ENCODE measurements at places on chromosomes 2 and 18.

DNA sequence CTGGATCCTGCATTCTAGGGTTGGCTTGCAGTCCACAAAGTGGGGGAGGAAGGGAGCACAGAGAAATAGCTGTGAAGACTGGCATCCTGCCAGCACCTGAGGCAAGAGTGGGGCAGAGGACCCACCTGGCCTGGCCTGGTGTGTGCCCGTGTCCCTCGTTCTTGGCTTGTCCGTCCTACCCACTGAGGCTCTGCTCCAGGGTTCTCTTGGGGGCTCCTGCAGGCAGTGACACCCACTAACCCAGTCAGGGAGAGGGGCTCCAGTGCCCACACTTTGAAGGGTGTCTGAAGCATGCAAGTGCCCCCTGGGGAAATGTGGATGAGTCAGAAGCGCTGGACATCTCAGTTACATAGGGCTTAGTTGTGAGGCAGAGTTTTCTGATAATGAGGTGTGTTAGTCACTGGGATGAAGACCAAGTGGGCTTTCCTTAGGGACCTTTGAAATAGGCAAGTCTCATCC, 79.4 kb downstream of the SLC4A3 start:
- DNase-seq = no peak

GRCh38 chr2:223782629-223783028, 54.8 kb downstream of the AP1S3 start:
- DNase-seq = no peak

DNA sequence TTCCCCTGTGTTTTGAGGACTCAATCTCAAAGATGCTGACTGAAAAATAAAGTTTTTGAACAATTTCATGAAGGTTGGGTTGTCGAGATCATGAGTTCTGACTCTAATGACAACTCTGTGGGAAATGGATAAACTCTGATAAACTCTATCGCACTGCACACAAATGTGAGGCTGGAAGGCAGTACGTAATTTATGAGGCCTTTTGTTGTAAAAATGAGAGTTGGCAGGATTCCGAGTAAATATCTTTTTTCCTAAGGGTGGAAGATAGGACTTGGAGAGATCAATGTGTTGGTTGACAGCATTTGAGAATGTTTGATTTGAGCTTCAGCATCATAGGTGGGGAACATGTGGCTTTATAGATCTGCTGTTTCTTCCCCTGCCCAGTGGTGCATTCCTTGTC, 90.4 kb downstream of the SPTBN1 start:
- DNase-seq = no peak

- DNase-seq = no peak
Measured at GRCh38 chr2:77294474-77294873, 227.7 kb downstream of the LRRTM4 start.

- DNase-seq = no peak
Measured at GRCh38 chr18:23134780-23135549, at the start of gene CABLES1. Gene CABLES1, plus strand, starts transcription at chr18:23135485. Its CDS starts 278 bp downstream, at chr18:23135763.

DNA sequence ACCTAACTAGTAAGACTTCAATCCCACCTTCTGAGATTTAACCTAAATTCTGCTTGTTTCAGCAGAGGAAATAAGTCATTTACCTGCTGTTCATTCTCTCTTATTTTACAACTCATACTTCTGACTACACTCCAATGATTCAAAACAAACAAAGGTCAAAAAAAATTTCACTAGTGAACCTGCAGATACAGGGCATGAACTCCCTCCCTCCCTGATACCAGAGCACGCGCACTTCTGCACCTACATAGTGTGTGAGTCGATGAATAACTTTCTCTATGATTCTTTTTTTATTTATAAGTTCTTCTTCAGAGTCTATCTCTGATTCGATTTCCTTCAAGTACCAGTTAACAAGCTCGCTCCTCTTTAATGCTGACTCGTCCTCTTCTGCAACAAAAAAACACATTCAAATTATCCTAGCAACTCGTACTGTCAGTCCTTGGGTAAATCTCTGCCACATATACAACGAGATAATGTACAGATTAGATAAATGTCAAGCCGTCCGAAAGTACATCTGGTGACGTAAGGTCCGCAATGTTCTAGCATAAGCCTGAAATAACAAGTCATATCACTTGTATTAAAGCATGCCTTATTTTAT, 7.4 kb upstream of the LCT start:
- no peak for DNase-seq

- DNase-seq = no peak
Measured at GRCh38 chr18:11268741-11269233, 119.4 kb upstream of the PIEZO2 start.

DNA sequence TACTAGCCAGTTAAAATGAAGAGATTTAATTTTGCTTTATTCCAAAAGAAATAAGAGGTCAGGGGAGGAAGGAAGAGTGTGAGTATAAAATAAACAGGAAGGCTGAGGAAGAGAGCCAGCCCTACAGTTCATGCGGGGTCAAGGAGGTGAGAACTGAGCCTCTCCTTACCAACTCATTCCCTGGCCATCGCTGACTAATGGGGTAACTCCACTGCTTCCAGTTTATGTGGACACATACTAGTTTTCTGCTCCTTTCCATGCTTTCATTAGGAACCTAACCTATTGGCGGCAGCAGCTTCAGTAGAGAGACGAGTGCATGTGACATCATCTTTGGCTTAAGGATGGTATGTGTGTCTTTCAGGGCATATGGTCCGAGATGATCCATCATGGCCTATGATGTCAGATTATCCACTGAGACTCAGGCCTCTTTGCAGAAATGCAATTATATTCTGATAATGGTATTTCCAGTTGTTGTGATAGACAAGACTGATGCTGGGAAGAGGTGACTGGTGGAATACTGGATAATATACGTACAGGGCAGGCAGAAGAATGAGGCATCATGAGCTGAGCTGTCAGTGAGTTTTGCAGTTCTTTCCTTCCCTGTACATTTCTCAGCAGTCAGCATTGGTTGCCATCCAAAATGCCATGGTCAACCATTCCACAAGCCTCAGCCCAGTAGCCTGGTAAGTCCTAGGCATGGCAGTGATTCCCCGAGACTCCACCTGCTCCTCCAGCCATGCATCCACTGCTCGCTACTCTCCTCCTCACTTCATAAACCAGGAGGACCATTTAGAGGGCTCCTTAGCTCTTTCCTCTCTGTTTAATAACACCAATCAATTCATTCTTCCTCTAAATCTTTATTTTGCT, 184.6 kb upstream of the OSR1 start:
- no peak for DNase-seq

- no peak for DNase-seq
Measured at GRCh38 chr2:30590407-30590806, 143.4 kb downstream of the LCLAT1 start.

DNA sequence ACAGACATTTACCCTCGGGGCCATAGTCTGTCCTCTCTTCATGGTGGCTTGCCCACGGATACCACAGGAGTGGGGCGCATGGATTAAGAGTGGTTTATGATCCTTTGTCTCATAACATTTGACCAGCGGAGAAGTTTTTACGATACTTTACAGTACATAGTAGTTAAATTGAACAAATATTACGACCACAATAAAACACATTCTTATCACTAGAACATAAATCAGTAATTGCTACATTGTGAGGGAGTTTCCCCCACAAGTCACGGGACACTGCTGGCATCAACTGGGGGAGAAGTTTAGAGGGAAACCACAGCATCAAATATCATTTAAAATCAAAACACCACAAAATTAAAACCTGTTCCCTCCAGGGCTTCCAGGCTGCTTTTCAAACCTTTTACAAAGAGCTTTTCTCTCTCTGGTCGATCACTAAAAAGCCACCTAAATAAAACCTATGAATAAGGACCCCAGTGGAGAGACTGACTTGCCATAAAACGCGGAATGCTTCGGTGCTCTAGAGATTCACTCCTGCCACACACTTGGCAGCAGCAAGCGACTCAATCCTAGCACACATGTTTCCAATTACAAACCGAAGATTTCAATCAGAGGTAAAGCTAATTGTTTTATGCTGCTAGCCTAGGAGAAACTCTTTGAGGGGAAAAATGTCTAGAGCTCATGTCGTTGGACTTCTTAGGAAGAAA, 173.7 kb upstream of the HNRNPA3 start:
- no peak for DNase-seq

DNA sequence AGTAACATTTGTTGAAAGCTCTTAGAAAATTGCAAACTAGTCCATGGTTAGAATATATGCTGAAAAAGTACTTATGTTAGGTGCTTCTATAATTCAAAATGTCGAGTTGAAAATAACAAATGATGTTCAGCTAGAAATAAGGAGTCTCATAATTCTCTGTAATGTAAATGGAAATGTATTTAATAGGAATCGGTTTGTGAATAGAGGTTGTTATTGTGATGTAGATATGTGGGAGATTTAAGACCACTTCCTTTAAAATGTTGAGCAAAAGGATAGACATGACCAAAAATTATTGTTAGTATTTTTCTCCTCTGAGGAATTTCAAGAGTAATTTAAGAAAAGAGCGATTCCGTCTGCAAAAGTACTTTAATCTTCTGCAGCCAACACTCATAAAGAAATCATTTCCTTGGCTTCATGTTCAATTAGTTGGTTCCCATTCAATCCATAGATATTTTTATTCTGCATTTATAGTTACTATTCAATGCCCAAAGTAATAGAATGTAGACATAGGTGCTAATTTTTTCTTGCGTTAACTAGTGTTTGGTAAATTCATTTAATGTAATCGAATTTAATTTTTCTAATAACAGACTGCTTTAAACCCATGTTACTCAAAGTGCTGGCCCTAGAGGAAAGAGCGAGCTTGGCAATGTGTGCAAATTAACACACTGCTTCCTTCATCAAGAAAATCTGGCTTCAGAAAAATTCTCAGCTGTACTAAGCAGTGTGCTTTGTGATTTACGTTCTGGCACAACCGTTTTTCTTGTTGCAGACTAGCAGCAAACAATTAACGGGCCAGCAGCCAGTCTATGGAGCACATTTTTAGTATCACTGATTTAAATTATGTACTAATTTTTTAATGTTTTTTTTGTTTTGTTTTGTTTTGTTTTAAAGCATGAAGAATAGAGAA, 32.2 kb downstream of the FN1 start:
- DNase-seq = no peak

- no peak for DNase-seq
Measured at GRCh38 chr2:229861431-229861830, 60.4 kb downstream of the TRIP12 start.

DNA sequence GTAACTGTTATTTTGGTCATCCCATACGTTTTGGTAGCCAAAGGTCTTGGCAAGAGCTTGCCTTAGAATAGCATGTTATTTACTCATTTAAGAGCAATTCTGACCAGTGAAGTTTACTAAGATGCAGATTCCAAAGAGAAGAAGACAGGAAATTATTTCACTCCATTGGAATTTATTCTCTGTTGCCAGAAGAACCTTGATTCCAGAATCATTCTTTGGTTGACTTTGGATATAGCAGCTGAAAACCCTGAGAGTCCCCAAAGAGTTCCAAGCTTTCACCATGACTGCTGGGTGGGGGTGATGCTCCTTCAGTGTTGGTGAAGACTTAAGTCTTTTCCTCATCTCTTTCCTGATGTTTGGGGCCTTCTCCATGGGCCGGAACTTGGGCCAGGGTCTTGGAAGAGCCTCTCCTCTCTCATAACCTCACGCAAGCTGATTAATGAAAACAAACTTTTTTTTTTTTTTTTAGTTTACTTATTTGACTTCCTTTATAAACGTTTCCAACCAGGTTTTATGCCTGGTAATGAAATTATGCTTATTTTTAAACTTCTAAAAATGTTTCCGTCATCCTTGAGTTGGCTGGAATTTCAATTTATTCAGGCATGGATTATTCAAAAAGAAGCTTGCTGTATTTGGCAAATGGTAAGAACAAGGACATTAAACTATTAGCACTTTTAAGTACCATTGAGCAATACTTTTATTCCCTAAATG, 192.0 kb downstream of the MTX2 start:
- no peak for DNase-seq

GRCh38 chr2:33018271-33018670, 71.5 kb downstream of the LTBP1 start:
- DNase-seq = no peak

- DNase-seq = no peak
Measured at GRCh38 chr2:156800065-156800653, 364.0 kb downstream of the GPD2 start.

GRCh38 chr2:181058378-181059269, 78.2 kb downstream of the UBE2E3 start:
- DNase-seq = no peak

DNA sequence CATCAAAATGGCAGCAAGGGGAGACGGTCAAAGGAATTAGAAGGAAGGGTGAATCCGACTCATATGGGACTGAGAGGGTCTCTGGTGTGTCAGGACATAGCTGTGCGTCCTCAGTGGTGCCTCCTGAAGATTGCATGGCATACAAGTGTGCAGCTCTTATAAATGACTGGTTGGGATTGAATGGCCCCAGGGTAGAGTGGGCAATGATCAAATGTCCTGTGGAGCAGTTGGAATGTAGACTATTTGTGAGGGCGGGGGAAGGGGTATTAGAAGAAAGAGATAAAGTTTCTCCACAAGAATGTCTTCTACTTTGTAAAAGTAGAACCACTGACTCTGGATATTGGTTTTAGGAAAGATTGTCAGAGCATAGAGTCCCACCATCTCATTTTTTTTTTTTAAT, 24.6 kb downstream of the CTLA4 start:
- no peak for DNase-seq

GRCh38 chr2:60259781-60260180, 293.7 kb downstream of the BCL11A start:
- no peak for DNase-seq

DNA sequence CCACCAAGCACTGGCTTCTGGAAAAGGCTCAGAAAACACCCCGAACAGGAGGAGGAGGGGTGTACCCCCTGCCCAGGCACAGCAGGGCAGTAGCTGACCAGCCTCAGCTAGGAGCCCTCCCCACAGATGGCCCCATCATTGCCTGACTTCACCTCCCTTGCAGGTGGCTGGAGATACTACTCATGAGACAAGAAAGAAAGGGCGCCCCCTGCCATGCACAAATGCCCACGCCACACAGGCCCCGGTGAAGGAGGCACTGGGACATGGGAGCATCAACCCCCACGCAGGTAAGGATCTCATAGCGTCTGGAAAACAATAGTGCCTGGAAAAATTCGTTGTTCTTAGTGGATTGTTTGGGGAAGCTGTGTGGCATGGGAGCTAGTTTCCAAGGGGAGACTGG, 240.6 kb downstream of the TFCP2L1 start:
- no peak for DNase-seq

DNA sequence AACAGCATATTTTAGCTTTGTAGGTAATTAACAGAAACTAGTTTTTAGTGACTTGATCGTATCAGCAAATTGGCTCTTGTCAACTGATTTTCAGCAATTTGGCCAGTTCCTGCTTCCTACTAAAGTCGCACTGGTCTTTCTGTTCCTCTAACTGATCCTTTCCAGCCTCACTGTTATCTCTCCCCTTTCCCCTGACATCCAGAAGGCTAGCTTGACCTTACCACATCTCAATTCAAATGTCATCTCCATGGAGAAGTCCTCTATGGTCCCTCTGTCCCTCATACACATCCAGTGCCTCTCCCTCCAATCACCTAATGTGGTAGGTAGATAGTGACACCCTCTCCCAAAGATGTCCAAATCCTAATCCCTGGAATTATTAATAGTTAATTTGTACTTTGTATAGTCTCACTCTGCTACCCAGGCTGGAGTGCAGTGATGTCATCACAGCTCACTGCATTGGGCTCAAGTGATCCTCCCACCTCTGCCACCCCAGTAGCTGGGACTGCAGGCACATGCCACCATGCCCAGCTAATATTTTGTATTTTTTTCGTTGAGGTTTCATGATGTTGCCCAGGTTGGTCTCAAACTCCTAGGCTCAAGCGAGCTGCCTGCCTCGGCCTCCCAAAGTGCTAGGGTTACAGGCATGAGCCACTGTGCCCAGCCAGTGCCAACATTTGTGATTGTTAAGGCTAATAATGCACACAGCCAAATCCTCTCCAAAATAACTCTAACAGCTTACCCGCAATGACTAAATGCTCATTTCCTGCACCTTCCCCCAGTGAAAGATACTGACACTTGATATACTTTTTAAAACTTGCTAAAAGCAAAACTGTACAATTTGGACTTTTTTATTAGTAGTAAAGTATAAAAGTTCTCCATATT, 16.9 kb downstream of the PSTPIP2 start:
- DNase-seq = no peak

Data from stimulated activated CD8-positive, alpha-beta memory T cell treated with anti-CD3 and anti-CD28 coated beads, Interleukin-2, amount 100 ng/mL, for 48 hours (primary cell).